GM12878 (cell line): ENCODE measurements at places on chromosomes 7 and 10. TPM values are rescaled to one million over a fixed set of nuclear protein-coding genes. Genes with fewer than 3 reads are reported as not detected.

The IFIT1B gene
- total RNA-seq: not detected in 2 replicates

The TUBAL3 gene
- total RNA-seq: not detected in 2 replicates

DNA sequence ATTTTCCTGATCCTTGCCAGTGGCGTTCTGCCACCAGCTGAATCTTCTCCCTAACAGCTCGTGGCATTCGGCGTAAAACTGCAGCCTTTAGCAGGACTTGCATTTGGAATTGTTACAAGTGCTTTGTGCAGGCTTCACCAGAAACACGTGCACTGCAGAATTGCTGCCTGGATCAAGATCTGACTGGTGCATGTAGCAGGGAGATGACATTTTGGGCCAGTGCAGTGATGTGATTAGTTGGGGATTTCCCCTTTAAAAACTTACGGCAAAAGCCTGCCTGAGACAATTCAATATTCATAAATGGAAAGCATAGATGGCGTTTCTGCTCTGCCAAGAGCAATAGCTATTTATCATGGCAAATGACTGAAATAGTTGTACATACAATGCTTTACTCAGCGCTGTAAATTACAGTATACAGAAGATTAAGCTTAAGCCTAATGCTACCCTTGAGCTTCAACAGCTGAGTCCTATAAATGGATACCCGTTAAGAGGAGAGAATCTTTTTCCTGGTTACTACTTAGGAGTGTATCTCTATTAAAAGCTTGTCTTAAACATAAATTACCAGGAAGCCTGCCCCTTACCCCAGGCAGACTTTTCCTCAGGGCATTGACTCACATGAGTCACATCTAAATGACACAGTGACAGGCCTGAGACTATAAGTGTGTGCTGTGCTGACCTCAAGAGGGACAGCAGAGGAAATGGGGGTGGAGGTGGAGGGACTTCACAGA lies 106.3 kb downstream of the ATXN7L1 start:
- no peak for DNase-seq
- H3K36me3 ChIP-seq: no peaks in the 10 kb centered on the region
- H3K4me3 ChIP-seq: no peak overlapping the region
- peaks cover 22% of the 10 kb centered on the region for H3K4me1 ChIP-seq
- no peaks in the 10 kb centered on the region for H3K27me3 ChIP-seq

- H3K27me3 ChIP-seq: no peaks in the 10 kb centered on the region
- no peak overlapping the region for H3K4me3 ChIP-seq
- no peaks in the 10 kb centered on the region for H3K36me3 ChIP-seq
- H3K4me1 ChIP-seq: no peaks in the 10 kb centered on the region
- no peak overlapping the region for H3K27ac ChIP-seq
- no peak for DNase-seq
Measured at GRCh38 chr7:155580367-155580766, 34.0 kb upstream of the CNPY1 start.

DNA sequence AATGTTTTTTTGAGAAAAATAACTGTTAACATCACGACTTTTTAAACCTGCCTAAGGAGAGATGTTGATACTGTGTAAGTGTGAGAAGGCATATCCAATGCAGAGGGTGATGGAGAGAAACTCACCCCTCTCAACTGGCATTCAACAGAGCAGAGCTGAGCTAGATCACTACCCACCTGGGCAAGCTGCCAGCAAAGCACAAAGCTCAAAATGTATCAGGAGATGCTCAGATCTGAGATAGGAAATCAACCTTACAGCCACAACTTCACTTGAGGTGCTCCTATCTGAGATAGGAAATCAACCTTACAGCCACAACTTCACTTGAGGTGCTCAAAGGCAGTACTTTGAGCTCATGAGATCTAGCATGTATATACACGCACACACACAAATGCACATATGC lies 151.5 kb upstream of the PDE1C start:
- no peak overlapping the region for H3K4me3 ChIP-seq
- no peaks in the 10 kb centered on the region for H3K36me3 ChIP-seq
- no peaks in the 10 kb centered on the region for H3K4me1 ChIP-seq
- no peak overlapping the region for H3K27ac ChIP-seq
- no peaks in the 10 kb centered on the region for H3K27me3 ChIP-seq
- no peak for DNase-seq

DNA sequence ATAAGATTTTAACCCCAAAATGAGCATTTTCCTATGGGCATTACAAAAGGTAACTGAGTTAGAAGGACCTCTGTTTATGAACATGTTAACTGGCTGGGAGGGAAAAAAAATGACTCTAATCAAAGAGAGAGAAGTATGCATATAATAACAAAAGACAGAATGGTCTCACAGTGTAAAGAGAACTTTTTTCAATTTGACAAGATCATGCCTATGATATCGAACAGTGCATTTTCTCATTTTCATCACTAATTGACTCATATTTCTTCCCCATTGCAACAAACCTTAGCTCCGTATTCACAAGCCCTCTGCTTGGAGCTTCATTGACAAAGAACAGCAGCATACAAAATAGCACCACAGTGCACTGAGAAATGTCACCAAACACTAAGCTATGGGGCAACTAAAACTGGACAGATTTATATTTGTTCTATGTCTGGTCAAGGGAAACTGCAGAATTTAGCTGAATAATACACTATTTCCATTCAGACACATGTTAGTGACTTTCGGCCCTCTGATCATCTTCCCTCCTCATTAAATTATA lies 45.6 kb downstream of the SMURF1 start:
- H3K4me3 ChIP-seq: no peak overlapping the region
- H3K36me3 ChIP-seq: no peaks in the 10 kb centered on the region
- no peak for DNase-seq
- H3K27me3 ChIP-seq: no peaks in the 10 kb centered on the region
- H3K27ac ChIP-seq: no peak overlapping the region

DNA sequence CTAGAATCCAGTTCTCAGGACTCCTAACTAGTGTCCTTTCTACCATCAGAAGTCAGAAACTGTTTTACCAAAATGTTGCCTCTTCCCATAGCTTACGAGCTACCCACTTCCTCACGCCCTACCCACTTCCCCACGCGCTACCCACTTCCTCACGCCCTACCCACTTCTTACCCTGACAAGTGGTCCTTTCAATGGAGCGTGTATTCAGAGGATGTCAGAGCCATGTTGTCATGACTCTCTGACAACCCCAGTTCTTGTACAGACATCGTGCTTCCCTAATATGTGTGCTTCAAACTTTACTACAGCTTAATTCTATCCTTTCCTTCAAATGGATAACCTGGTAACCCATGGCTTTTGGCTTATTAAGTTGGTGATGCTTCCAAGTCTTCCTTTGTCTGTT lies 84.8 kb upstream of the PHF14 start:
- no peaks in the 10 kb centered on the region for H3K27me3 ChIP-seq
- H3K4me3 ChIP-seq: no peak overlapping the region
- H3K36me3 ChIP-seq: no peaks in the 10 kb centered on the region

GRCh38 chr7:25250386-25250785 lies 22.1 kb upstream of the NPVF start:
- no peaks in the 10 kb centered on the region for H3K4me1 ChIP-seq
- no peak overlapping the region for H3K27ac ChIP-seq
- no peaks in the 10 kb centered on the region for H3K27me3 ChIP-seq
- no peaks in the 10 kb centered on the region for H3K36me3 ChIP-seq
